ENCODE measurements at places on chromosomes 5 and 9.

GRCh38 chr9:127767909-127768331 is 10.5 kb downstream of the SH2D3C start:
- DNase-seq, result no peak

- no peak for DNase-seq
These were observed 709 bp downstream of the IQGAP2 start for GRCh38 chr5:76403766-76404222.

- DNase-seq, result no peak
These were observed 21.0 kb upstream of the FOXE1 start for GRCh38 chr9:97831843-97832636.

DNA sequence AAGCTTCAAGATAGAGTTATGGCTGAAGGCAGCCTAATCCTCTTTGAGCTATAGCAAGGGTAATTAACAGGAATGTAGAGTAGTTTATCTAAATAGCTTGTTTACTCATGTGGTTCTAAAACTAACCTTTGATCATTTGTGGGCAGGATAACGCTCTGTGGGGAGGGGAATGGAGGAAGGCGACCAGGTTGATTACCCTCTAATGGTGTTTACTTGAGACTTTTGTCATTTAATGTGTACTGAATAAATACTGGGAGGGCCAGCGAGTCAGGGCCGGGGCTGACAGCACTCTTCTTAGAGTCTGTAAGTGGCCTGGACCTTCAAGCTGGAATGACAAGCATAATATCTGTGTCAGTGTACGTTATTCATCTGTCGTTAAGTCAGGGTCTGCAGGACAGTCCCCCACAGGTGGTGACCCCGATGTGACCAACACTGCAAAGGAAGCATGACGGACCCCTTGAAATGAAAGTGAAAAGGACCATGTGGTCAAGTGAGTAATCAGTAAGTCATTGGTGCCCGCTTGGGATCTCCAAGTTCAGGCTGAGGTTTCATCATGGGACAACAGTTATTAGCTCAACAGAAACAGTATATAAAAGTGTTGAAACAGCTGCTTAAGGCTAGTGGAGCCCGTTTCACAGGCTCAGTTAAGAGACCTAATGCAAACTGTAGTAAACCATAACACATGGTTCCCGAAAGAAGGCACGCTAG is 162.6 kb downstream of the CPLANE1 start:
- no peak for DNase-seq

DNA sequence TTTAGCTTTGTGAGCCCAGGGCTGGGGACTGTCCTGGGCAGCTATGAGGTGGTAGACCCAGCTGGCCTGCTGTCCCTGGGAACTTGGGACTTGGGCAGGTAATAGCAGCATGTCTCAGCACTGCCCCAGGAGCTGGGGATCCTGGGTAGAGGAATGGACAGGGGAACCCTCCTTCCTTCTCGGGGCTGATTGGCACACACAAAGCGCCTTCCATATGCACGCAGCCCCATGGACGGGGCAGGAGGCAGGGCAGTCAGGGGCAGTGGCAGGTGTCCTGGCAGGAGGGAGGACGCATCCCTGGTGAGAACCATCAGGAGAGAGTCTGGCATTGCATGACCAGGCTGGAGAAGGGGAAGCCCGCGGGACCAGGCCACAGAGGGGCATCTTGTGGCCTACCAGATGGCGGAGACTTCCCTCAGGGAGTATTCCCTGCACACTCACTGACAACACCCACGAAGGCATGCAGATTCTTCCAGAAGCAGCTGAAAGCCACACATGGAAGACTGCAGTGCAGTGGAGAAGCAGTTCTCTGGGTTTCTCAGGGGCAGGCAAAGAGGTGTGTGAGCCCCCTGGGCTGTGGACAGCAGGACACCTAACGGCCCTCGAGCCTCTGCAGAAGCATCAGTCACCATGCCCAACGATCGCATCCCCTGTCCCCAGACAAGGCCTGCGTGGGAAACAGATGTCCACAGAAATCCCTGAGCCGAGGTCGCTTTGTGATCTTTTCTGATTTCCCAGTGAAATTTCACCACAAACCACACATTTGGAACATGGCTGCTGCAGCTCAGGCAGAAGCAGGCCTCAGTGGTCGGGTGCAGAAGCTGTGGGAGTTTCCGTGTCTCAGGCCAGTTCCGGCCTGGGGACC is 7.0 kb upstream of the NKD2 start:
- DNase-seq, result no peak

DNA sequence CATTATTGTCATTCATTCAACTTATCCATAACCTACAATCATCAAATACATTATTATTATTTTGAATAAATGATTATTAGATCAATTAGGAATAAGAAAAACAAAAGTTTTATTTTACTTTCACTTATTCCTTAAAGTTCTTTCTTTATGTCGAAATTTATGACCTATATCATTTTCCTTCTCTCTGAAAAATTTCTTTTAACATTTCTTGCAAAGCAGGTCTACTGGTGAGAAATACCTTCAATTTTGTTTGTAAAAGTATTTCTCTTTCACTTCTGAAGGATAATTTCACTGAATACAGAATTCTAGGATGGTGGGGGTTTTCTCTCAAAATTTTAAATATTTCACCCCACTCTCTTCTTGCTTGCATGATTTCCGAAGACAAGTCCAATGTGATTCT is 2.6 kb upstream of the CCNI2 start:
- no peak for DNase-seq

All from D721Med (cell line).